ENCODE measurements at places on chromosomes 7 and 10.

- no peak for DNase-seq
These were observed 1.1 kb upstream of the DMTF1 start for GRCh38 chr7:87151002-87151728.

DNA sequence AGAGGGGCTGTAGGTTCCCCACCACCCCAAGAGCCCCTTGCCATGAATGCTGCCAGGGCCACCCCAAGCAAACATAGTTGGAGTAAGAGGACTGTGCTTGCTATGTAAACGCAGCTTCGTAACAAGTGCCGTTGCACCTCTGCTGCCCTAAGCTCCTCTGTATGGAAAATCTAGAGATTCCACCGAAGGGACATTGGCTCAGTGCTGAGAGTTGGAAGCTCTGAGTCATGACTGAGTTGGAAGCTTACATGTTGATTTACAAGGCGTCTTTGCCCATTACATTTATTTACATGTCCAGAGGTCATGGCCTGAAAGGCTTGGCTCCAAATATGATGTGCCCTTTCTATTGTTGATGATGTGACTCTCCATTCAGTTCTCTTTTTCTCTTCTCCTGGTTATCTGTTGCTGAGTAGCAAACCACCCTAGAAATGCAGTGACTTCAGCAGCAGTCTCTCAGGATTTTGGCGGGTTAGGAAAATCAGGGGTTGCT, 233.1 kb upstream of the TCF7L2 start:
- no peak for DNase-seq

DNA sequence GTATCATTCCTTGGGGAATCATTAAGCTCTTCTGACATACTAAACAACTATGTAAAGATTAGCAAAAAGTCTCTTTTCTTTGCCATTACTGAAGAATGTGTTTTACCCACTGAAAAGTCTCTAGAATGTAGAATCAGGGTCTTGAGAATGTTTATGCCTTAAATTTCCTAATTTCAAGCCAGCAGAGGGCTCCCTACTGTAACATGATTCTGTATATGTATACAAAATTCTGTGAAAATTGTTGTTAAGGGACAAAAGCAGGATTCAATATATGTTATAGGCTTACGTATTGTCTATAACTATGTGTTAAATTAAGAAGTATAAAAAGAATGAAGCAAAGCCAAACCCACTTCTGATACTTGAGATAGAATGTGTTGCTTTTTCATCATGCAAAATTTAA, 296.9 kb upstream of the DGKB start:
- DNase-seq, result no peak

GRCh38 chr10:110017052-110017451, 9.3 kb downstream of the ADD3 start:
- DNase-seq, result no peak

DNA sequence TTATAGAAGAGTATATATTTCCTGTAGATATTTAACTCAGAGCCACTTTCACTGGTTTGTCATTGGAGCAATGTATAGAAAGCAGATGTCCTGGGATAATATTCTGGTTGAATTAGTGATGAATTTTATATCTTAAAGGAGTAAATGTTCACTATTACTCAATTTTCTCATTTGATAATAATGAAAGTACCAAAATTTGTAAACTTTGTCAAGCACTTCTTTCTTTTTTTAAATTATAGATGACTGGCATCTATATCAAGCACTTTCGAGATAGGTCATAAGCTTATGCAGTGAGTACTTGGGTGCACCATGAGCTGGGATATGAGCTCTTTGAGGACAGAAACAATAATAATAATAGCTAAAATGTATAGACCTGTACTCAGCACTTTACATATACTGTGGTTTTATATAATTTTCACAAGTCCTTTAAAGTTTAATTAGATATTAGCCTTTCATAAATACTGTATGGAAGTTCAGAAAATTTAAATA, 11.3 kb downstream of the RSBN1L start:
- DNase-seq, result no peak

- no peak for DNase-seq
These were observed 7.3 kb downstream of the PLXNA4 start for GRCh38 chr7:132568962-132569361.

DNA sequence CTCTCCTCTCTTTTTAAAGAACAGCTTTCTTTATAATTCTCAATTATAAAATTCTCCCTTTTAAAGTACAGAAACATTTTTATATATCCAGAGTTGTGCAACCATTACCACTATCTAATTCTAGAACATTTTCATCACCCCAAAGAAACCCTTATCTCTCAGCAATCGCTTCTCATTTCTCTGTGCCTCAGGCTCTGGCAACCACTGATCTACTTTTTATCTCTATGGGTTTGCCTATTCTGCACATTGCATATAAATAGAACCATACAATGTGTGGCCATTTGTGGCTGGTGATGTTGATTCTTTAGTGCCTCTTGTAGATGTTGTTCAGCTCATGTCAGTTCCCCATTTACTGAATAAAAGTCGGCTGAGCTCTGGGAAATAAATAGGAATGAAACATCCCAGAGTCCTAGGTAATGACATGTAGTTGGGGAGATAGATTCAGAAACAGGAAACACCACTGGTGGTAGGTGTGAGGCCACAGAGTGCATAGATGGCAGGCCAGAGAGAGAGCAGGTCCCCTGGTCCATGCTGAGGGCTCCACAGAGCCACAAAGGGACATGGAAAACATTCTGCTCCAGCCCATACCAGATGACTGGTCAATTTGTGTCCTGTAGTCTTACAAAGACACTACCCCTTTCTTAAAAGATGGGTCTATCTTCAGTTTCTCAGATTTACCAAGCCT, 126.5 kb downstream of the PLPP4 start:
- no peak for DNase-seq

GRCh38 chr7:114432061-114432460, 17.4 kb downstream of the FOXP2 start:
- DNase-seq, result no peak

- DNase-seq, result no peak
These were observed 372.8 kb upstream of the CELF2 start for GRCh38 chr10:10644676-10645385.

GRCh38 chr7:84399661-84400060, 205.1 kb upstream of the SEMA3A start:
- DNase-seq, result no peak

GRCh38 chr10:125961743-125962142, 65.4 kb downstream of the FANK1 start:
- DNase-seq, result no peak

DNA sequence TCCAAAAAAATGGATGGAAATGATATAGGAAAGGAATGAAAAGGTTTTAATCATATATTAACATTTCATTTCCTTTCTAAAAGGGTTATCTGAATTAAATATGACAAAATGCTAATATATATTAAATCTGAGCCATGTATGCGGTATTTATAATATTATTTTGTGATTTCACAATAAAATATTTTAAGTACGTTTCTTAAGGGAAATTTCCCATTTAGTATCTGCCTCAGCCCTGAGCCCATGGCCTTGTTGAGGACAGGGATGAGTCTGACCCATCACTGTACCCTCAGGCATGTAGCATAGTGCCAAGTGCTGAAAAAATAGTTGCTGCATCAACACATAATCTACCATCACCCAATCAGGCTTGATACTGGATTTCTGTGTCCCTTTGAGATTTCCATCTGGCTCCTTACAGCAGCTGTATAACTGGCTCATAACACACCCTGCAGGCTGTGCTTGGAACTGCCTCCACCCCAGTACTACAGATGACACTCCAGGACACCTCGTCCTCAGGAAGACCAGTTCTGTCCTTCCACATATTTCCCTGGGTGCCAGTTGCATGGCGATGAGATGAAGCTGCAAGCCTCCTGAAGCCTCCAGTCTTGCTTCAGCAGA, 59.4 kb upstream of the ASAH2 start:
- no peak for DNase-seq

DNA sequence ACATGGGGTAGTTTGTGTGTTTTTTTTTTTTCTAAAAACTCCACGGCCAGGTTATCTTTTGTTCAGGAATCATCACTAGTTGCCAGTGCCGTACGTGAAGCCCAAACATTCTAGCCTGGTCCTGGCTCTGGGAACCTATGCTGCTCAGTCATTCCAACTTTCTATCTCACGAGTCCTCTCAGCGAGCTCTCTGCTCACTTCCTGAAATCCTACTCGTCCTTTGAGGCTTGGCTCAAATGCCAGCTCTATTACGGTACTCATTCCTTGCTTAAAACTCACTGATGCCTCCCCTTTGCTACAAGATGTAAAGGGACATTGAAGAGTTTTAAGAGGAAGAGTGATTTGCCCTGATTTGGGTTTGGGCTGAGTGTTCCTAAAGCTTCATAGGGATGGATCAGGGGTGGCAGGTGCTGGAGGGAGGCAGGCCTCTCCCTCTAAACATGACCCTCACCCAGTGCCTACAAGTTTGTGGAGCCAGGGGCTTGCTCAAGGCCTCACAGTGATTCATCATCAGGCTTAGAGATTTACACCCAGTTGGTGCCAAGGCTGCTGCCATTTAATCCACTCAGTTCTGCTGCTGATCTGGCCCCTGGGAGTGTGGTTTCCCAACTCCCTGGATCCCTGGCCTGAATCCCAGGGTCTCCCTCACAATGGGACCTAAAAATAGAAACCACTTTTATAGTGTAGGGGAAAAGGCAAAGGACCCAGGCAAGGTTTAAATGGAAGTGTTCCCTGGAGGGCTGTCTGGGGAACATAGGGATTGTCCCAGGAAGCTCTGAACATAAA, 46.1 kb upstream of the R3HCC1L start:
- no peak for DNase-seq

GRCh38 chr7:132232406-132232805, 343.9 kb downstream of the PLXNA4 start:
- DNase-seq, result no peak

DNA sequence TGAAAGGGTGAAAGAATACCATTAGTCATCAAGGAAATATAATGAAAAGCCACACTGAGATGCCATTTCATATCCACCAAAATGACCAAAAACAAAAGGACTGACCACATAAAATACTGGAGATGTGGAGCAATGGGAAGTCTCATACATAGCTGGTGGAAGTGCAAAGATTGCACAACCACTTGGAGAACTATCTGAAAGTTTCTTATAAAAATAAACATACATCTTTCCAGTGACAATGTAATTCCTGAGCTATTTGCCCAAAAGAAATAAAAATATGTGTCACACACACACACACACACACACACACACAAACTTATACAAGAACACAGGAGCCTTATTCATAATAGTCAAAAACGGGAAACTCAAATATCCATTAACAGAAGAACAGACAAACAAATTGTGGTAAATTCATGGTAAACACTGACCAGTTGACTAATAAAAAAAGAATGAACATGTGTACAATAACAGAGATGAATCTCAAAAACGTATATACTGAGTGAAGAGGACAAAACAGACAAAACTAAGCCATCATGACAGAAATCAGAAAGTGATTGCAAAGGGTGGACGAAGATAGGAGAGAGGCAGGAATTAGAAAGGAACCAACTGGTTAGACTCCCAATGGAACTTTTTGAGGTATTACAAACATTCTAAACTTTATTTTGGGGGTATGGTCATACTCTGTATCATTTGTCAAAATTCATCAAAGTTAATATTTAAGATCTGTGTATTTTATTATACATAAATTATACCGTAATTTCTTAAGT, 21.5 kb downstream of the WASL start:
- no peak for DNase-seq

DNA sequence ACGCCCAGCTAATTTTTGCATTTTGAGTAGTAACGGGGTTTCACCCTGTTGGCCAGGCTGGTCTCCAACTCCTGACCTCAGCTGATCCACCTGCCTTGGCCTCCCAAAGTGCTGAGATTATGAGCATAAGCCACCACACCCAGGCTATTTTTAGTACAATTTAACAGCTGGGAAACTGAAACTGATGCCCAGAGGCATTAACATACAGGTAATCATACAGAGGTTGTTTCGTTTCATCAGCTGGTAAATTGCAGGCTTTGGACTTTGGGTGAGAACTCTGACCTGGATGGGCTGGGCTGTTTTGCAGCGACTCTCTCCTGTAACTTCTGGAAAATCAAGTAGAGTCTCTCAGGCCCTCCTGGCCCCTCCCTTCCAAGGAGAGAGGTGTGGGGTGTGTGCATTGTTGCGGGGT, 6.2 kb upstream of the ACHE start:
- DNase-seq, result no peak

GRCh38 chr7:108418946-108419345, 37.3 kb downstream of the NRCAM start:
- DNase-seq, result no peak

- DNase-seq, result no peak
These were observed 28.0 kb downstream of the JAZF1 start for GRCh38 chr7:28152594-28152993.

DNA sequence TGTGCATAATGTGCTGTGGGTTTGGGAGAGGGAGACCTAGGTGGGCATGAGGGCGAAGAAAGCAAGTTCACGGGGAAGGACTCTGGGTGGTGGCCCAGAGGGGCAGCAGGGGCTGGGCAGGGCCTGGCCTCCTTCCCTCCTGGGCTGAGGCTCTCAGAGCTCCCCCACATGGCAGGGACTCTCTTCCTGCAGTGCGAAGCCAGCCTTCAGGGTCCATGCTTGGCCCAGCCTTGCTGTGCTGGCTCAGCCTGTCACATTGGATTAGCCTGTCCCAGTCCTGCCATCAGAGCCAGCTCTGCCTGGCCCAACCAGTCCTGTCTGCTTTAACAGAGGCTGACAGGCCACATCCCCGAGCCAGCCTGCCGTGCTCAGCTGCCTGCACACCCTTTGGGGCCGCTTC, 20.4 kb upstream of the ZNF488 start:
- DNase-seq, result no peak

DNA sequence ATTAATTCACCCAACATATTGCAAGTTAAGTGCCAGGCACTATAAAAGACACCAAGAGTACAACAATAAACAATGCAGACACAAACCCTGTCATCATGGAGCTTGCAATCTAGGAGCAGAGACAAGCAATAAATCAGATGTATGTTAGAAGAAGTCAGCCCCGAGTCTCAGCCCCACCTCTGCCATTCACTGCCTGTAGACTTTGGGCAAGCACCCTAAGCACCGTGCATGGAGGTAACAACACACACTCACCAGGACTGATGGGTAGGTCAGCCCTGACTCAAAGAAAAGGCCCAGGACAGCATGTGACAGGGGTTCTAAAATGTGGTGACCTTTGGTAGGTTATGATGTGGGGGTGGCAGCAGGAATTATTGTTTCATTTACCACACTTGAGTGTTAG, 49.3 kb upstream of the PLEKHA1 start:
- no peak for DNase-seq

DNA sequence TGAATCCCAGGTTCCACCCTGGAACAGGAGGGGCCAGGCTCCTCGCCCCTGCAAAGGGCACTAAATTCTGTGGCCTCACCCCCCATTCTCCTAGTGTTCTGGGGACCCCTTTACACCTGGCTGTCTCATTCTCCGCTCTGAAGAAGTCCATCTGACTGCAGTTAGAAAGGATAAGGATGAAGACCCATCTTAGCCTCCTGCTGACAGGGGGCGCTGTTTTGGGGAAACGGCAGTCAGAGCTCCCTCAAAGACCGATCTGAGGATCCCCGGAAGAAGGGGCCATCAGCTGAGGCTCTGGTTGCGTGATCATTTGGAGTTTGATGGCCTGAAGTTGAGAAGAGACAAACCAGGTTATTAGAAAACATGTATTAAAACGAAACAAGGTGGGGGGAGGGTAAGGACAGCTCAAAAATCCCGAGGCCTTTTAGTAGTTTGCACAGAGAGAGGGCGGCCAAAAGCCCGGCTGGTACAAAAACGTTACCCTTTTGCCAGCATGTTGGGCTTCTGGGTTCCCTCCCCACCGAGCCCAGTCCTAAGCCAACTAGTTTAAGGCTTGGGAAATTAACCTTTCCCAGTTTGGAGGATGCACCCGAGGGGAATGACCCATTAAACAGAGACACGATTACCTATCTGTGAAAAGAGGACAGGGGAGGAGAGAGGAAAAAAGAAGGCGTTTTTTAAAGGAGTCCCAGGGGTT, 102.8 kb downstream of the CHN2 start:
- no peak for DNase-seq

All from T-helper 22 cell (primary cell).